ENCODE measurements at places on chromosomes 5 and 9. TPM values are rescaled to one million over a fixed set of nuclear protein-coding genes. Genes with fewer than 3 reads are reported as not detected.

LECT2 gene
- total RNA-seq = not detected

CDC25C gene
- not detected for total RNA-seq

SHB gene
- total RNA-seq = 1.5 TPM

ALDH1A1 gene
- not detected for total RNA-seq

PCDHGB7 gene
- total RNA-seq = 1.9 TPM

PCDHB7 gene
- not detected for total RNA-seq

DMGDH gene
- total RNA-seq = 0.87 TPM

HEMGN gene
- total RNA-seq = not detected

SNCAIP gene
- not detected for total RNA-seq

FOXD4L3 gene
- total RNA-seq = 0.22 TPM

BSPRY gene
- total RNA-seq = 0.59 TPM

DNA sequence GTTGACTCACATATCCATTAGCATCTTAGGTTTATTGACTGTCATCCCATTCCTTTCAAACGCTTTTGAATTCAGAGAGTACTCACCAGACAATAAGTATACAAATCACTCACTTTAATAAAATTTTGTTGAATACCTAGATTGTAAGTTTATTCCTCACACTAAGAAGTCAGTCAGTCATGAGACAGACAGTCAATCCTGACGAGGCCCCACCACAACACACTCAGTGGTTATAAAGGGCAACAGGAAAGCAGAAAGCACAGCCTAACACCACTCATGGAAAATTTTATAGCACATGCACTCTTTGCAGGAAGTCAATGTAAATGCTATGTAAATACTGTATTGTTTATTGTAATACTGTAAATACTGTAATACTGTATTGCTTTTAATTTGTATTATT, 176.3 kb upstream of the PTGER4 start:
- no peaks in the 10 kb centered on the region for H3K36me3 ChIP-seq
- no peak overlapping the region for H3K27ac ChIP-seq
- H3K27me3 ChIP-seq = no peaks in the 10 kb centered on the region
- no peak for DNase-seq
- H3K4me1 ChIP-seq = peaks cover 17% of the 10 kb centered on the region

- H3K27me3 ChIP-seq = no peaks in the 10 kb centered on the region
- H3K27ac ChIP-seq = no peak overlapping the region
- H3K4me3 ChIP-seq = no peak overlapping the region
- H3K36me3 ChIP-seq = no peaks in the 10 kb centered on the region
- H3K4me1 ChIP-seq = peaks cover 9% of the 10 kb centered on the region
Measured at GRCh38 chr9:124504530-124505005, 2.6 kb downstream of the NR5A1 start.

GRCh38 chr9:127187231-127187956, 65.0 kb upstream of the ANGPTL2 start:
- H3K4me3 ChIP-seq = no peak overlapping the region
- no peak overlapping the region for H3K27ac ChIP-seq
- H3K4me1 ChIP-seq = no peaks in the 10 kb centered on the region
- DNase-seq = no peak
- no peaks in the 10 kb centered on the region for H3K27me3 ChIP-seq
- H3K36me3 ChIP-seq = peaks cover 2% of the 10 kb centered on the region

GRCh38 chr5:124395287-124395686, 351.2 kb downstream of the ZNF608 start:
- H3K36me3 ChIP-seq = no peaks in the 10 kb centered on the region
- H3K27ac ChIP-seq = no peak overlapping the region
- H3K4me1 ChIP-seq = no peaks in the 10 kb centered on the region
- DNase-seq = no peak

- no peaks in the 10 kb centered on the region for H3K4me1 ChIP-seq
- no peak overlapping the region for H3K4me3 ChIP-seq
- no peak overlapping the region for H3K27ac ChIP-seq
Measured at GRCh38 chr5:169202969-169203368, 98.0 kb downstream of the SLIT3 start.

GRCh38 chr5:146334074-146334533, 4.5 kb upstream of the POU4F3 start:
- no peak overlapping the region for H3K4me3 ChIP-seq
- no peaks in the 10 kb centered on the region for H3K4me1 ChIP-seq

- H3K27ac ChIP-seq = no peak overlapping the region
- no peaks in the 10 kb centered on the region for H3K36me3 ChIP-seq
- H3K4me1 ChIP-seq = no peaks in the 10 kb centered on the region
- no peaks in the 10 kb centered on the region for H3K27me3 ChIP-seq
- no peak overlapping the region for H3K4me3 ChIP-seq
- no peak for DNase-seq
Measured at GRCh38 chr5:145660897-145661640, 174.1 kb downstream of the PRELID2 start.

GRCh38 chr5:33854733-33855151, 37.0 kb downstream of the ADAMTS12 start:
- H3K4me3 ChIP-seq = no peak overlapping the region
- H3K27ac ChIP-seq = no peak overlapping the region
- DNase-seq = no peak
- peaks cover 15% of the 10 kb centered on the region for H3K4me1 ChIP-seq
- no peaks in the 10 kb centered on the region for H3K27me3 ChIP-seq

GRCh38 chr5:162190-162564, 29.1 kb upstream of the LRRC14B start:
- H3K27ac ChIP-seq = no peak overlapping the region
- DNase-seq = no peak
- H3K4me1 ChIP-seq = no peaks in the 10 kb centered on the region

GRCh38 chr9:3509926-3510325, 15.9 kb downstream of the RFX3 start:
- no peaks in the 10 kb centered on the region for H3K27me3 ChIP-seq
- no peak overlapping the region for H3K4me3 ChIP-seq
- peaks cover 15% of the 10 kb centered on the region for H3K4me1 ChIP-seq
- no peak for DNase-seq
- no peak overlapping the region for H3K27ac ChIP-seq
- H3K36me3 ChIP-seq = no peaks in the 10 kb centered on the region
